NCI-H1092 (cell line): ENCODE measurements at places on chromosomes 7 and 10.

- DNase-seq = no peak
Measured at GRCh38 chr7:72069263-72069662, 342.9 kb downstream of the CALN1 start.

- no peak for DNase-seq
Measured at GRCh38 chr7:127751062-127751461, 99.1 kb downstream of the SND1 start.

DNA sequence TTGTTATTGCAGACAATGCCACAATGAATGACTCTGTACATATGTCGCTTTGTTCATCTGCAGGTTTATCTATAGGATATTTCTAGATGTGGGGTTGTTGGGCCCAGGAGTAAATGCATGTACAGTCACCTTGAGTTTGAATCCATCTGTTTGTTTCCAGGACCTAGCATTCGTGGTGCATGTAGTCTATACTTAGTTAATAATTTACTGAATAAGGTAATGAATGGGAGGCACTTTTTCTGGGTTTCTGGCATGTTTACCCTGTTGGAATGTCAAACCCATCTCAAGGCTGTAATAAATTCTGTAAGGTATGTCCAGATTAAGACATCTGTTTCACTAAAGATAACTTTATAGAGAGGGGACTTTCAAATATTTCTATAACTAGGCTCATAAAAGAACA is 23.5 kb downstream of the HECTD2 start:
- no peak for DNase-seq

DNA sequence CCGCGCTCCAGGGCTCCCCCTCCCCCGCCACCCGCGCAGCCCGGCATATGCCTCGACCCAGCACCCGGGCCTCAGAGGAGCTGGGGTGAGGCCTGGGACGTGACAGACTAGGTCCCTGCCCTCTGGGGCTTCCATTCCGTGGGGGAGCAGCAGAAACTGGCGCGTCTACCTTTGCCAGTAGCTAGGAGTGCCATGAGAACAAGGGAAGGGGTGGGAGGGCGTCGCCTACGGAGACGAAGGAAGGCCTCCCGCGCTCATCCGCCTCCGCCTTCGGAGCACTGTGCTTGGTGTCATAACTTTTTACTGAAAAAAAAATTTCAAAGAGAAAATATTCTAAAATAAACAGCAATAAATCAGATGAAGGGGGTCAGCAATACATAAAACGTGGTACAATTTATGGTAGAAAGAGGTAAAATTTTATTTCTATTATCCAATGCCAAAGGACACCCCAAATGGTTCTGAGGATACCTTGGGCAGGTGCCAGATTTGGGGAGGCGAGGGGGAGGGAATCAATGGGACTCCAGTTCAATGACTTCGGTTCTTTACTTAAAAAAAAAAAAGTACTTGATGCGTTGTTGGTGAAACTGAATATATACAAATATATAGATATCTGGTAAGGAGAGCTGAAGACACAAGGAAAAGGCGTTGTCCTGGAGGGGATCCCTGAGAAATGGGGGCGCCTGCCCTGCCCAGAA is 35.1 kb upstream of the GRID1 start:
- DNase-seq = no peak

GRCh38 chr10:43785252-43785651 is 136.6 kb upstream of the ZNF32 start:
- DNase-seq = no peak
